ENCODE measurements at places on chromosomes 11 and 22.
A peak's percentile ranks its signal among the peaks of the same experiment; 100 is the strongest.

- peak; percentile 58 for DNase-seq
Observed at GRCh38 chr22:19607192-19608002, 83.2 kb upstream of the CLDN5 start.

DNA sequence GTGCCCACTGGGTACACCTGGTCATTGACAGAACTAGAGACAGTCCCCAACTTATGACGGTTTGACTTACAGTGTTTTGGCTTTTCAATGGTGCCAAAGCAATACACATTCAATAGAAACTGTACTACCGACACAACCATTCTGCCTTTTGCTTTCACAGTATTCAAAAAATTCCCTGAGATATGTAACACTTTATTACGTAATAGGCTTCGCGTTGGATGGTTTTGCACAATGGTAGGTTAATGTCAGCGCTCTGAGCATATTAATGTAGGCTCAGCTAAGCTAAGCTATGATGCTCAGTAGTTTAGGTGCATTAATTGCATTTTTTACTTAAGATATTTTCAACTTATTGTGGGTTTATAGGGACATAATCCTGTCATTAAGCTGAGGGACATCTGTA, 105.1 kb upstream of the B3GAT1 start:
- DNase-seq: no peak

DNA sequence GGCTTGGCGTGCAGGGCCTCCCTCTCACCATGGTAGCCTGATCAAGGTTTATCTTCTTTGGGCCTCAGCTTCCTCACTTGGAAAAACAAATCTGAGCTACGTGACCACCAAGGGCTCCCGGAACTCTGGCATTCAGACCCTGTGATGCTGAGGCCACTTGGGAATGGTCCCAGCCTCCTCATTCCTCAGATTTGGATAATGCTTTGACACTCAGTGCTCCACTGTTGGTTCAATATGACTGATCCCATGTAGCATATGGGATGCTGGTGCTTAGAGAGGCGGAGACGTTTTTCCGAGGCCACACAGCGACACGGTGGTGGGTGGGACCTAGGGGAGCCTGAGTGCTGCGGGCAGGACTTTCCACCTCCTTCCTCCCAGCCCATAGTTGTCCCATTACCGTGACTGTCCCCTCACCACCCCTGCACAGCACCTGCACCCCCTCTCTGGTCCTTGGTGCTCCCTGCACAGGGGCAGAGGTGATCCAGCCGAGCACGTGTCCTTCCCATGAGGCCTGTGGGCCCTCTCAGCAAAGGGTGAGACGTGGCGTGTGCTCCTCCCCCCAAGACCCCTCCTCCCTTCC, 23.1 kb downstream of the MB start:
- no peak for DNase-seq

DNA sequence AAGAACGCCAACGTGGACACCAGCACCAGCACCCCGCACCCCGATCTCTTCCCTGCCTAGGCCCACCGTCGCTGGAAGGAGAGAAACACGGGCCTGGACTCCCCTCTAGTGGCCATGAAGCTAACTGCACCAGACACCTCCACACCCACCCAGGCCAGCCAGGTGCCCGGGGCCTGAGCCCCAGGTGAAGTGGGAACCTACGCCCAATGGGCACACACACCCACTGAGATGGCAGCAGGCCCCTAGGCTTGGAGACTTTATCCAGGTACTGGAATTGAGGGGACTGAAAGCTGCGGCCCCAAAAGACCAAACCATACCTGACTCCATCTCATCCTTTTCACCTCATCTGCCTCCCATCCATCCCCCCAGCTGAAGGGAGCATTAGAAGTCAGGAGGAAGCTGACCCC, 81.0 kb downstream of the BUD13 start:
- peak; percentile 36 for DNase-seq

DNA sequence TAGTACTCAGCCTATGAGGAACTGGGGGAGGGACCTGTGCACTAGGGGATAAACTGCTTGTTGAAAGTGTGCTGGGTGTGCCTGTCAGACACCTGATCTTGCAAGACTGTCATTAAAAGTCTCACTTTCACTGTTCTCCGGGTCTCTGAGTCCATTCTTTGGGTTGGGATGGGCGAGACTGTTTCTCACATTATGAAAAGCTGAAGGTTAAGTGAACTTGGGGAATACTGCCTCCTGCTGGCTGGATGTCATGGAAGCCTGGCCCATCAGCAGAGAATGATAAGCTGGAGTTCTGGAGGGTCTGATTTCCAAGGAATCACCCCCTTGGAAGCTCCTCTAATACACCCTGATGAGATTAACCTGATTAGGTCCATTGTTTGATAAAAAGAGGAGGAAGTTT, 9.0 kb upstream of the VPREB1 start:
- no peak for DNase-seq

GRCh38 chr11:2949920-2950319, 20.7 kb upstream of the PHLDA2 start:
- no peak for DNase-seq
